ENCODE measurements at places on chromosomes 5 and 9.

- no peak for DNase-seq
Measured at GRCh38 chr5:126939887-126940286, 90.5 kb downstream of the MARCHF3 start.

DNA sequence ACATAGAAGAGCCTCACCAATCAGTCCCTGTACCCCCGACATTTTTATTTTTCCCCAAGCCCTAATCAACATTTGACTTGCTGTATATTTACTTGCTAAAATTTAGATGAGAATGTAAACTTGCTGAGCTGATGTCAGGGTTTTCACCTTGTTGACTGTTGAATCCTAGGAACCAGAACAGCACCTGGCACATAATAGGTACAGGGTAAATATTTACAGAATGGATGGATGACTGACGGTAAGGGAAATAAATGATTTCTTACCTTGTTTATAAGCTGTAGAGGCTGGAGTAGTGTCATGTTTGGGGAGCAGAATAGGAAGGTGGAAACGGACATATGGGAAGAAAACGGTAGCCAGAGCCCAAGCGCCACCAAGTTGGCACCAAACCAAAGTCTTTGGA, 107.0 kb upstream of the NUDT12 start:
- DNase-seq, result no peak

- no peak for DNase-seq
Measured at GRCh38 chr5:55591686-55592085, 56.9 kb upstream of the PLPP1 start.

DNA sequence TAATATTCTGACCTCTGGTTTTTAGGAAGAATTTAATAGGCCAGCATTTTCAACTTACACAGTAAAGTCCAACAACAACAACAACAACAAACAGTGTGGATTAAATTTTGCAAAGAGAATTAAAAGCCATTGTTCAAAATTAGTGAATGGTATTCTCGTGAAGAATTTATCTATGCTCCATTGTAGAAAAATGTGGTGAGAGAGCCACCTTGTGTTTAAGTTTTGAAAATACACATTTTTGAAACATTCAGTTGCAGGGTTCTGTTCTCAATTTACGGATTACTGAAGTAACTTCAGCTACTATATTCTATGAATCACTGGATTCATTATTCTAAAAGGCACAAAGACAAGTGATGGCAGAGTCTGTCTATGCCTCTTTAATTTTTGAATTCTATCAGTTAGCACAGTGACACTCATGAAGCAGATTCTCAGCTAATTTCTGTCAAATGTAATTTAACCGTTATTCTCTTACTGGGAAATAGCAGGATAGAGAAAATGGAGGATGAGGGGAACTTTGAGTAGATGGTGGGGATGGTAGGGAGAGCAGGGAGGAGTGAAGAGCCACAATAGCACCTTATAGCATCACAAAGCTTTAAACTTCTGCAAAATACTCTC, 11.0 kb downstream of the CCDC152 start:
- DNase-seq, result peak; percentile 11

DNA sequence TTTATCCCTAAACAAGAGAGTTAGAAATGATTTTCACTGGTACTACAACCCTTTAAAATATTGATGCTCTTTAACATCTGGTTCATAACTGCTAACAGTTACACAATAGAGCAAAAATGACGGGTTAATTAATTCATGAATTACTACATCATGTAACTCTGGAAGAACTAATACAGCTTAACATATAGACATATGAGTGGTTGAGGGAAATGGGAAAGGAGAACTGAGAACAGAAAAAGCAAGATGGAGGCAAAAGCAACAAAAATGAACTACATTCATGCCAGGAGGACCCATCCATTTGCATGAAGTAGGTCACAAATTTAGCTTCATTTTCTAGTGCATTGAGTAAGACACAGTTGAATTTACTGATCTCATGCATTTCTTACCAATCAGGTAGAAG, 61.8 kb downstream of the C9 start:
- DNase-seq, result no peak

DNA sequence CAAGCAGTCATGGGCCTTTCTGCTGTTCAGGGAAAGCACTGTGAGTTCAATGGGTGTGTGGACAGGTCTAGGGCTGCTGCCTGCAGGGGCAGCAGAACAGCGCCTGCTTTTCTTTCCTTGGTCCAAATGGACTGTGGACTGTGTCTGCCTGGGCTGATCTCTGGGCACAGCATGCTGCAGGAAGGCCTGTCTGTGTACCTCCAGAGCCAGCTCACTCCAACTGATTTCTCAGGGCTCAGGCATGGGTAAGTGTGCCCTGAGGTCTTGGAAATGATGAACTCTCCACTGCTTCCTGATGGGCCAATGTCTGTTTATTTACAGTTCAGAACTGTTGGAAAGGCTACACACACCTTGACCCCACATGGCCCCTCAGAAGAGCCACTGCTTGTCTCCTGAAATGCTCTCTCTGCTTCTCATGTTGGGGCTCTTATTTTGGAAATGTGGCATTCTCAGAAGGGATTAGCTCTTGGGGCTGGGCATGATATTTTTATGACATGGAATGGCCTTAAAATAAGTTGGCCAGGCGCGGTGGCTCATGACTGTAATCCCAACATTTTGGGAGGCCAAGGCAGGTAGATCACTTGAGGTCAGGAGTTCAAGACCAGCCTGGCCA, 27.0 kb downstream of the SLC22A4 start:
- DNase-seq, result no peak

DNA sequence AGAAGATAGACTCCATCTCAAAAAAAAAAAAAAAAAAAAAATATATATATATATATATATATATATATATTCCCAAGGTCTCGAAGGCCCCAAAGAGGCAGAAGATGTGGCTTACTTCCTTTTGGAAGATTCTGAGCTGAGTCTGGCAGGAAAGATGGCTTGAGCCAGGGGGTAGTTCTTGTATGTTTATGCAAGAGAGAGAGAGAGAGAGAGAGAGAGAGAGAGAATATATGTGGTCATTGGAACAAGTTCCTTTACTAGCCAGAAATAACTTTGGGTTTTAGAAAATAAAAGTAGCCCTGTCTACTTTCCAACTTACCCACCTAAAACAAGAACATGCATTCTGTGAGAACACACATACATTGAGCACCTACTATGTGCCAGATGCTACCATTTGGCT, 17.6 kb downstream of the NCS1 start:
- no peak for DNase-seq

- DNase-seq, result no peak
Measured at GRCh38 chr9:131891598-131891997, 151.7 kb upstream of the RAPGEF1 start.

- DNase-seq, result no peak
Measured at GRCh38 chr5:61995486-61995885, 310.5 kb upstream of the KIF2A start.

GRCh38 chr9:2116073-2116472, 100.9 kb downstream of the SMARCA2 start:
- no peak for DNase-seq

GRCh38 chr9:35364817-35365585, 124.9 kb upstream of the RUSC2 start:
- DNase-seq, result no peak

DNA sequence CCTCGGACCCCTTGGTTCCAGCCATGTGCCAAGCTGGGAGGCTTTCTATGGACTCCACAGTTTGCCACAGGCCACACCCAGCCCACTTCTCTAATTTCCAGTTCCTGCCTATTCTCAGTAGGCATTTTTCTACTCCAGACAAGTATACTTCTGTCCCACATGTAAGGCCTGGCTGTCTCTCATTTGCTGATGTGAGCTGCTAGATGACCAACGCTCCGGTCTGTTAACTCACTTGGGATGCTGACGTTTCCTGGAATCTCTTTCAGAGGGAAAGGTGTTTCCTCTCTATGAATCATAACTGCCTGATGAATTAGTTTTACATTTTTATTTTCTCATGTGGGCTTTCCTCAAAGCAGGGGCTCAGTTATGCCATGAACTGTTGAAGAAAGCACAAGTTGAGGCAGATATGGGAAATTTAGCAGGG, 36.3 kb downstream of the ERGIC1 start:
- DNase-seq, result no peak

GRCh38 chr9:35847792-35848572, 19.0 kb downstream of the TMEM8B start:
- DNase-seq, result peak; percentile 88

GRCh38 chr5:149310947-149311658, 34.2 kb upstream of the GRPEL2 start:
- no peak for DNase-seq

- no peak for DNase-seq
Measured at GRCh38 chr5:122354293-122354692, 42.3 kb downstream of the SNCAIP start.

GRCh38 chr5:54243483-54244080, 66.8 kb downstream of the ARL15 start:
- DNase-seq, result peak; percentile 34

- DNase-seq, result no peak
Measured at GRCh38 chr5:98204798-98205197, 568.7 kb upstream of the RGMB start.

- DNase-seq, result no peak
Measured at GRCh38 chr9:100597236-100597635, 19.4 kb downstream of the CAVIN4 start.

DNA sequence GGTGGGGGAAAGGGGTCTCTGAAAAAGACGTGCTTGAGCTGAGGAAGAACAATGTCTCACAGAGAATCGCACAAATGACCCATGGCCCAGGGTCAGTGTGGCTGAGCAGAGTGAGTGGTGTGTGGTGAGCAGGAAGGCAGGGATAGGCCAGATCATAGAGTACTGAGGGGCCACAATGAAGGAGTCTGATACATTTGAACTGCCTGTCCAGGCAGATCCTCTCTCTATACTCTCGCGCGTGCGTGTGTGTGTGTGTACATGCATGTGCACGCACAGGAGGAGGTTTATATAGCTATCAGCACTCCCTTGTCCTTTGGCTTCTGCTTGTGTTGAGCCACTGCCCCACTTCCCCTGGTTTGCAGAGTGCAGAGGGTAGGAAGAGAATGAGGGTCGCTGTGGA, 294.0 kb downstream of the ZNF608 start:
- DNase-seq, result no peak

DNA sequence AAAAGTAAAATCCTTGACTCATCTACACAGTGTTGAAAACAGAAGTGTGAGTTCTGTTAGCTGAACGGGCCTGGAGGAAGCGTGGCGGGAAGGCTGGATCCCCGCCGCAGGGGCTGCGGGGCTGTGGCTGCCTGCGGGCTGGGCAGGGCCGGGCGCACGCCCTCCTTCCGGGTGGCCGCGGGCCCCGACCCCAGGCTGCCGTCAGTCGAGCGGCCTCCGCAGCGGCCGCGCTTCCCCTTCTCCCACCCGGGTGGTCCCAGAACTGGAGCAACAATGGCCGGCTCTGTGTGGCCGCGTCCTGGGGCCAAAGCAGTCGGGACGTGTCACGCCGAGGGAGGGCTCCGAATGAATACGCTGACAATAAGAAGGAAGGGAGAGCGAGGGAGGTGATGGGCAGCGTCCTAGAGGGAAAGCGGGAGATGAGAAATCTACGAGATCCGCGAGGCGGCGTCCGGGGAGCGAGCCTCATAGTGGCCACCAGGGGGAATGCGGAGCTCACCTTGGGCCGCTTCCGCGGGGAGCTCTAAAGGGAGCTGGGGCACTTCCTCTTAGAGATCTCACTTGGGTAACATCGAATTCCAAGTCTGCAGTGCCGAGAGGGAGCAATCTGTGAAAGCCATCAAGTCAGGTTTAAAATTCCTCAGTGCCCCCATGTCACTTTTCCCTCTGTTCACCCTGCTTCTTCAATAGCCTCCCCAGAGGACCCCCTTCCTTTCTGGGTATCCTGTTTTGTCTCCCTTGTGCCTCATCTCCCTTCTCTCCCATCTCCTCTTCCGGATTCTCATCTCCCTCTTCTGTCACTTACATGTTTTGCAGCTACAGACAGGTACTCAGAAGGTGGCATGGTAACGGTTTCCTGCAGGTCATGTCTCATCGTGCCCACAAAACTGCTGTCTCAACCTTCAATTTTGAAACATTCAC, 83.9 kb downstream of the SLC1A3 start:
- peak; percentile 51 for DNase-seq

- DNase-seq, result no peak
Measured at GRCh38 chr5:29005386-29005785, 1967.0 kb upstream of the CDH9 start.

Data from NCI-H1694 (cell line).